ENCODE measurements at places on chromosomes 1 and 21.

GRCh38 chr1:227898502-227899140 is 49.1 kb downstream of the WNT9A start:
- no peak for DNase-seq

DNA sequence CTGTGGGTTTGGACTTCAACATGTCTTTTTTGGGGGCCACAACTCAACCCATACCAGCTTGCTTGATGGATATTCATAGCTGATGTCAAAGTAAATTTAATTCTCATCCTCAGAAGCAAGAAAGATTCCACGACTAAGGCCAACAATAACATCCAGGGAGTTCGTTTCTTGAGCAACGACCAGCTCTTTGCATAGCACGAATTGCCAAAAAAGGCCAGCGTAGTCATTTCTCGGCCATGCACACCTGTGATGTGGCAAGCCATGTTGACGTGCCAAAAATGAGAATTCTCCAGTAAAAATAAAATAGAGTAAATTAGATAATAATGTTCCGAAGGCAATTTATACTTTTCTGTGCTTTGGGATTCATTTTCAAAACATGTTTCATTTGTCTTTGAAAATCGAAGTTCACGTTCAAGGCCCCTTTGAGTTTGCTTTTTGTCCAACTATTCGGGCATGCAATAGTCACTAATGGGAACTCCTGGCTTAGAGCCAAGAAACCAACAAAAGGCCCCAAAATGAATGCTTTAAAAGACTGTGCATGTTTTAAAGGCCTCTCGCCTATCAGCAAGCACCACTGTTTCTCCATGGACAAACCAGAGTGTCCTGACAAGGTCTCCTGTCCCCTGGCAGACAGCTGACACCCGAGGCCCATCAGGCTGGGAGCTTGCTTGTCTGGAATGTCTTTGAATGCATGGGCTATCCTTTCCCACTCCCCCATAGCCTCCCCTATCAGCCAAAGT is 14.4 kb upstream of the IGSF5 start:
- no peak for DNase-seq

DNA sequence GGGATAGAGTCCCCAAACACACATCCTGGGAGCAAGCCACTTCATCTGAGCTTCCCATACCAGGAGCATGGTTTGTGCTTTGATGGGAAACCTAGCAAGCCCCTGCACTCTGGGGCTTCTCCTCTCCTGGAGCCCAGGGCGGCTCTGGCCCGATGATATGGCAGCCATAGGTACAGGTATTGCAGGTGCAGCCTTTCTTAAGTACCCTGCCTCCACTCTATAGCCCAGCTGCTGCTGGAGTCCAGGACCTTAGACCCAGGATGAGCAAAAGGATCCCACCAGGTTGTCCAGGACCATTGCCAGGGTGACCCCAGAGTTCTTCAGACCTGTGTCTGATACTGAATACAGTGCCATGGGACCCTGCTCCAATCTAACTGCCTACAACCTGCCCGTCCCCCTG is 4.2 kb downstream of the C1orf226 start:
- no peak for DNase-seq

GRCh38 chr1:14778541-14778897 is 180.0 kb downstream of the KAZN start:
- DNase-seq, result no peak

GRCh38 chr1:27152004-27152828 is 2.7 kb downstream of the SLC9A1 start:
- no peak for DNase-seq

- DNase-seq, result no peak
Measured at GRCh38 chr1:233197940-233198339, 97.6 kb downstream of the PCNX2 start.

- DNase-seq, result no peak
Measured at GRCh38 chr1:84700070-84700469, 9.8 kb upstream of the SSX2IP start.

DNA sequence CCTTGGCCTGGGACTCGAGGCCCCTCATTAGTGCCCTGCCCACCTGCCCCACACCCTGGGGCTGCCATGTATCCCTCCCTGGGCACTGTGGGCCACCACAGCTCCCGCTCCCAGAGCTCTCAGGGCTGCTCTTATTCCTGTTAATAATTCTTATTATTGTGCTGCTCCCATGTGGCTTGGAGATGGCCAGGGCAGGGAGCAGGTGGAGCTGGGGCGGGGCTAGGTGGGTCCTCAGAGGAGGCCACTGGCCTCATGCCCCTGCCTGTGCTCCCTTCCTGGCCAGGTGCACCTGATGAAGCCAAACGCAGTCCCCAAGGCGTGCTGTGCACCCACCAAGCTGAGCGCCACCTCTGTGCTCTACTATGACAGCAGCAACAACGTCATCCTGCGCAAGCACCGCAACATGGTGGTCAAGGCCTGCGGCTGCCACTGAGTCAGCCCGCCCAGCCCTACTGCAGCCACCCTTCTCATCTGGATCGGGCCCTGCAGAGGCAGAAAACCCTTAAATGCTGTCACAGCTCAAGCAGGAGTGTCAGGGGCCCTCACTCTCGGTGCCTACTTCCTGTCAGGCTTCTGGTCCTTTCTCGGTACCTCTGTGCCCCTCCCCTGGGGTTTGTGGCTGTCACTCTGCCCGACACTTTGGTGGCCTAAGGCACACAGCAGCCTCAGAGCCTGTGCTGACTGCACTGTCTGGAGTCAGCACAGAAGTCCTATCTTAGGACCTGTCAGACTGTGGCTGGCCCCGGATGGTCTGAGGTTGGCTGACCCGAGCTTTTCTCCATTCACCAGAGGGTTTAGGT is 34.1 kb downstream of the BMP8A start:
- no peak for DNase-seq

DNA sequence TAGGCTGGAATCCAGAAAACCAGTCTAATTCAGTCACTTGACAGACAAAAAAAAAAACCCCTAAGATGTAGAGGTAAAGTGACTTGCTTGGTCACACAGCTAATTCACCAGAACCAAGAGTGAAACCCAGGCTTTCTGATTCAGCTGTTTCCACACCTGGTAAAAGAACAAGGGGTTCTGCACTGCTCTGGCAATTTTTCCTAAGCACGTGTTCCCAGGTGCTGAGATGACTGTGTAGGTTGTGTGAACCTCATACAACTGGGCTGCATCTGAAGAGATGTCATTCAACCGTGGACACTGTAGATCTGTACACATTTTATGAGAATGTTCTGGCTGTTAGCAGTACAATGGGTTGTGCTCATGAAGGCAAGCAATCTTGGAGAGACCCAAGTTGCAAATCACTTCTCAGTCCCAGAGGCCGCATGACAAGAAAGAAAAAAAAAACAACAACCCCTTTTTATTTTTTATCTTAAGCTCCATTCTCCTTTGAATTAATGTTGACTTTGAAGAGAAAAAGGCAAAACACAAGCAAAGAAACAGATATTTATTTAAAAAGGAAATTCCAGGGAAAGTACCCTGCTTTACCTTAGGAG is 95.4 kb downstream of the INTS7 start:
- DNase-seq, result peak; percentile 28

- no peak for DNase-seq
Measured at GRCh38 chr1:62405247-62405646, 31.6 kb upstream of the USP1 start.

GRCh38 chr1:20462397-20462796 is 23.6 kb downstream of the CAMK2N1 start:
- DNase-seq, result no peak

GRCh38 chr1:10637834-10638558 is 158.4 kb downstream of the CASZ1 start:
- no peak for DNase-seq

DNA sequence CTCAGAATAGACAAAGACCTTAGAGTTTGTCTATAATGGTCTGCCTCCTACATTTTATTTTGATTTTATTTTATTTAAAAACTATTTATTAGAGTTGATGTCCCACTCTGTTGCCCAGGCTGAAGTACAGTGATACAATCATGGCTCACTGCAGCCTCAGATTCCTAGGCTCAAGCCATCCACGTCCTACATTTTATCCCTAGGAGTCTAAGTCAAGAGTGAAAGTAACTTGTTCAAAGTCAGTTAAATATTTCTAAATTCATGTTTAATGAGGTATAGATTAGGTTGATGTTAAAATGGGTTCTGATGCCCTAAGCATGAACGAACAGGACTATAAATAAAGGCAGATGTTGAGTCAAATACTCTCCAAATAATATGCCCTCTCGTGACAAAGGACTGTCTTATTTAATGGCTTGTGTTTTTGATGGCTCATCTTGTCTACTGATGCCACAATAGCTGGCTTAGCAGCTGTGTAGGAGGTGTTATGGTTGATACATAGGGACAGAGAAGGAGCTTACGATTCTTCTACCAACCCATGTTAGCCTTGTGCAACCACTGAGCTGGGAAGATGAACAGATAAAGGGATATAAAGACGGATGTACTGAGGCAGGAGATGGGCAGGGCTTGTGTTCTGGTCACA is 66.0 kb upstream of the CR1L start:
- DNase-seq, result no peak

DNA sequence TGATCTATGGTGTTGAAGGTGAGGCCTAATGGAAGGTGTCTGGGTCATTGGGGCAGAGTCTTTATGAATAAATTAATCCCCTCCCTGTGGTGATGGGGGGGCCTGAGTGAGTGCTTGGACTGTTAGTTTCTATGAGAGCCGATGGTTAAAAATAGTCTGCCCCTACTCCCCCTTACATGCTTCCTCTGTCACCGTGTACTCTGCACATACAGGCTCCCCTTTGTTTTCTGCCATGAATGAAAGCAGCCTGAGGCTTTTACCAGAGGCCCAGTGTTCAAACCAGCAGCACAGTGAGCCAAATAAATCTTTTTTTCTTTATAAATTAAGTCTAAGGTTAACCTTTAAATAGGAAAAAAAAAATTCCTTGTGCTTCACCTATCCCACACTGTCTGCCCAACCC is 657.0 kb downstream of the AMY1C start:
- DNase-seq, result no peak

DNA sequence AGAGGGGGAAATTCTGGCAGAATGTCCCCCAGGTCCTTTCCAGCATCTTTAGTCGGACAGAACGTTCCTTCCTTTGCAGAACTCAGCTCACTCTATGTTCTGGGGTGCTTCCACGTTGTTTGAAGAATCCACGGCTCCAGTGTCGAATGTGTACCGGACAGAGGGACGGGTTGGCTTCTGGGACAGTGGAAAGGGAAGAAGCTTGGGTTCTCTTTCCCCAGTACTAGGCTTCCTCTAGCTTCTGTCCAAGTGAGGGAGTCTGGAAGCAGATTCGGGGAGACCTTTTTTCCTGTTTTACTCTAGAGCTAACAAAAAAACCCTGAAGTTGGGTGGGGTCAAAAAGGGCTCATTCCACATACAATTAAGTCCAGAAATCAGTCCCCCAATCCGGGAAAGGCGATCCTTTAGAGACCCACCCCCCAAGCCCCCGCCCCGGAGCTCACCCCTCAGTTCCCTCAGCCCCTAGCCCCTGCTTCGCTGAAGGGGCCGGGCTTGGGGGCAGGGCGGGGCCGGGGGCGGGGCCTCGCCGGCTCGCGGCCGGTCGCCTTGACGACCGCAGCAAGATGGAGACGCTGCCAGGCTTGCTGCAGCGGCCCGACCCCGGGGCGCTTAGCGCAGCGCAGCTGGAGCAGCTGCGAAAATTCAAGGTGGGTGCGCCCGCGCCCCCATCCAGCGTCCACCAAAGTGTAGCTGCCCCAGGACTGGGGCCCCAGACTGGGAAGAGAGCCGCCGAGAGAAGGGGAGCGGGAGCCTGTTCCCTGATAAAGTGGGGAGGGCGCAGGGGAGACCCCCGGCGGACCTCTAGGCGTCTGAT is at the start of gene RIIAD1:
Gene RIIAD1 (plus strand): TSS at position 549 of the 814 bp plus-strand sequence. CDS start 15 bp downstream, at position 564.
- DNase-seq, result peak; percentile 27

- DNase-seq, result no peak
Measured at GRCh38 chr1:239570878-239571277, 184.5 kb downstream of the CHRM3 start.

DNA sequence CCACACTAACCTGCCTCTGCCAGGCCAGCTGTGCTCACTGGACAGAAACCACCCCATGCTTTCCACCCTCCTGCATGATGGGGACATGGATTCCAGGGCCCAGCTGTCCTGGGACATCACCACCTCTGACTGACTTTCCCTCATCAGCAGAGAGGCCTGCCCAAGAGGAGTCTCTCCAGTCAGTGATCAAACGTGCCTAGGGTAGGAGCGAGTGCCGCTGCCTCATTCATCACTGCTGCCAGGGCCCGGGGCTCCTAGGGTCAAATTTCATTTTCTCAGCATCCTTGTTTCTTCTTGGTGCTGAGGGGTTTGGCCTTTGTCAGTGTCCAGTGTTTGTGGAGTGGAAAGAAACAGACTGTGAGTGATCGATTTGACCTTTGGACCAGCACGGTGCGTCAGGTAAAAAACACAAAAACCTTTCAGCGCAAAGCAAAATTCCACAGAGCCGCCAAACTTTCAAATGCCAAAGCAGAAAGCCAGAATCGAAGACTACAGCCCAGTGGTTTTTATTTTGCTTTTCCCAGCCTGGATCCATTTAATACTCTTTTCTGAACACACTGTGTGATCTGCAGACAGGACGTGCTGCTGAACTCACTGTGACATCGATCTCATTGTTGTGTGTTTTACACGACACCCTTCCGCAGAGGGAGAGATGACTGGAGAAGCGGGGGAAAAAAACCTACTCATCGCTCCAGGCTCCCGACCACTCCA is 43.2 kb downstream of the CAPN8 start:
- DNase-seq, result no peak

DNA sequence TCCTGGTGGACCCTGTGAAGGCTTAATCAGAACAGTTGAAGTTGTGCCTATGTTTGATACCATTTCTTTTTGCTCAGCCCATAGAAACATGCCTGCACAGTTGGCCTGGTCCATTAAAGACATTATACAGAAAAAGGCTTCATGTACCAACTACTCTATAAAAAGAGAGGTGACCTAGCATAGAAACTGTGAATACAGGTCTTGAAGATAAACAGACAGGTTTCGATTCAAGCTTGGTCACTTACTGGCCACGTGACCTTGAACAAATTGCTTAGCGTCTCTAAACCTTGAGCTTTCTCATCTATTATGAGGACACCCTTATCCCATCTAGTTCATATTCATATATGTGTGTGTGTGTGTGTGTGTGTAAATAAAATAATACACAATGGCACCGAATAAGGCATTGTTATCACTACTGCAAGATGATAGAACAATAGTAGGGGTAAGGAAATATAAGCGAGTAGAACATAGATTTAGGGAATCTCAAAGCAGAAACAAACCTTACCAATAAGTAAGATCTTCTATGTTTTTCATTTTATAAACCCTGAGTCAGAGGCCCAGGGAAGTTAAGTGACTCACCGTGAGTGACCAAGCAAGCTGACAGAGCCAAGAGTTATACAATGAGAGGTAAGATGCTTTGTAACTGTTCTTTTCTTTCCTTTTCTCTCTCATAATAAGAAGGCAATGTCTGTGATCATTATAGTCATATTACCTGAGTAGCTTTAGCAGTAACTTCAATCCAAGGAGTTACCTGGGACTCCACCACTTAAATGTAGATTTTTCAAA is 476.8 kb upstream of the DEPDC1 start:
- DNase-seq, result no peak

DNA sequence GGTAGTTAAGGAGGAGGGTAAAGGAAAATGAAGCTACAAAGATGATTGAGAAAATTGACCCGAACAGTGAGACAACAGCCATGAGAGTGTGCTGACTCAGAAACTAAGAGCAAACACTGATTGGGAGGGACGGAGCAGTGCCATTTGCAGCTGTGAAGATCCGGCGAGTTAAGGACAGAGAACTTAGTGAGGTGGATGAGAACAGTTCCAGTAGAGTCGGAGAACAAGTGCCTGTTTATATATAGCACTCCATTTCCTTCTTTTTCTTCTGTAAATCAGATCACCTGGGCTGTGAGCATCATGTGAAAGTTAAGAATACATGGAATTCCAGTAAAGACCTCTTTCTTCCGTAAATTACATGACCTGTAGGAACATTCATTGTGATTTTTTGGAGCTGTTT is 145.7 kb downstream of the KCNK2 start:
- DNase-seq, result no peak
